ENCODE measurements at places on chromosomes 6 and 20.

DNA sequence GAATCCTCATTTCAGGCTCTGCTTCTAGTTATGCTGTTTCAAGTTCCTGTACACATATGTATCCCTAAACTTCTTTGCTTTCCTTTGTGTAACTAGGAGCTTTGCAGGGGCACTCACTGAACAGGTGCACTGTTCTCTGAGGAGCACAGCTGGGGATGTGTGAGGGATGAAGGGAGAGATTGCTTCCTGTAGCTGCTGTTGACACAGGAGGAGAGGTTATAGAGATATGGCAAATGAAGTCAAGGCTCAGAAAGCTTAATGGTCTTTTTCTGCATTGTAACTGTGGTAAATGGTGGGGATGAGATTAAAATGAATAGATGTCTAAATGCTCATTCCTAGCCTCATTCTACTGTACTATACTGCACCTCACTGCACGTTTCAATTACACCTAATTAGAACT, 454.3 kb downstream of the BTBD3 start:
- no peak for DNase-seq

- DNase-seq: no peak
Observed at GRCh38 chr6:66561479-66561878, 854.5 kb upstream of the EYS start.

DNA sequence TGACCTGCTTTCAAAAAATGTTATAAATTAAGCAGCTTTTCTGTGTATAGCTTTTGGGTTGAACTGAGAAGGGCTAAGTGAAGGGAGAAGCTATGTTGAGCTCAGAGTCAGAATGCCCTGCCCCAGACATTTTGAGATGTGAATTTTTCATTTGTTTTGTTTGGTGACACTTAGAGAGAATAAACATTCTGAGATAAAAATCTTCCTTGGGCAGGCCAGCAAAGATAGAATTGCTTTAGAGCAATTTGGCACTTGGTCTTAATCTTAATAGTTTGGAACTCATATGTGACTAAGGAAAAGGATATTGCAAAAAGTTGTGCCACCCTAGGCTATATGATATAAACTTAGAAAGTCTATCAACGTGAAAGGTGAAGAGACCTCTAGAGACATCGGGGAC, 30.2 kb downstream of the MYB start:
- DNase-seq: no peak

- no peak for DNase-seq
Observed at GRCh38 chr6:52858416-52858815, 17.8 kb upstream of the GSTA5 start.

DNA sequence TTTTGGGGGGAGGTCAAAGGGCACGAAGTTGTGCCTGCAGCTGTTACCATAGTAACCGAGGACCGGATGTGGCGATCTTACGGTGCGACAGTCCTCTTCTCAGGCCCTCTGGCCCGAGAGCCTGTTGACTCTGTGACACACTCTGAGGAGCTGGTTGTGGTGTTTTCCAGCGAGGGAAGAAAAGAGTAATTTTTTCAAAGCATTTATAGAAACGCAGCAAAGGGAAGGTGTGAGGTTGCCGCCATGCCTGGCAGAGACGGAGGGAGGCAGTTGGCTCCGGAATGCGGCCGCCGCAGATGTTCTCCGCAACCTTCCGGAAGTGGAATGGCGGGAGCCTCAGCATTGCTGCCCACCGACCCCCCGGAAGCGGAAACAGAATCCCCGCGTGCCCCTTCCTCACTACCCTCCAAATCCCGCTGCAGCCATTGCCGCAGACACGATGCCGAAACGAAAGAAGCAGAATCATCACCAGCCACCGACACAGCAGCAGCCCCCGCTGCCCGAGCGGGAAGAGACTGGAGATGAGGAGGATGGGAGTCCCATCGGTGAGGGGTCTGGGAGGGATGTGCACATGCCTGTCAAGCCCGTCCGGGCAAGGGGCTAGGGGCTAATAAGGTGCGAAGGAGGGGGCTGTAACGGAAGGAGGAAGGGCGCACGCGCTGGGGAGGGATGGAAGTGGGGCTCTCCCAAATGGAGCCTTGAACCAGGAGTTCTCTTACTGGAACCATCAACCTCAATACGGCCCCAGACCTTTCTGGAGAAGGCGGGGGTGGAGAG, at the start of gene PRR3:
Gene PRR3, plus strand, starts transcription at position 390 of the 777 bp plus-strand sequence. Its CDS starts 50 bp downstream, at position 440.
- DNase-seq: peak; percentile 73

DNA sequence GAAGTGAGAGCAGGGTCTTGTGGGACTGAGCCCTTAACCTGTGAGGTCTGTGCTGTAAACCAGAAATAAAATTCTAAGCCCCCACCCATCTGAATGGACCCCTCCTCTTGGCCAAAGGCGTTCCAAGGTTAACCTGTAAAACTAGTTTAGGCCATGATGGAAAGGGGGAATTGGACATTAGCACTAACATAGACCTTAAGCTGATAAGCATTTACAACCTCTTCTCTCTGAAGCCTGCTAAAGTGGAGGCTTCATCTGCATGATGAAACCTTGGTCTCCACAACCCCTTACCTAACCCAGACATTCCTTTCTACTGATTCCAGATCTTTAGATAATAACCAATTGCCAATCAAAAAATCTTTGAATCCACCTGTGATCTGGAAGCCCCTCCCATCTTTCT, 25.8 kb downstream of the PIGT start:
- no peak for DNase-seq

DNA sequence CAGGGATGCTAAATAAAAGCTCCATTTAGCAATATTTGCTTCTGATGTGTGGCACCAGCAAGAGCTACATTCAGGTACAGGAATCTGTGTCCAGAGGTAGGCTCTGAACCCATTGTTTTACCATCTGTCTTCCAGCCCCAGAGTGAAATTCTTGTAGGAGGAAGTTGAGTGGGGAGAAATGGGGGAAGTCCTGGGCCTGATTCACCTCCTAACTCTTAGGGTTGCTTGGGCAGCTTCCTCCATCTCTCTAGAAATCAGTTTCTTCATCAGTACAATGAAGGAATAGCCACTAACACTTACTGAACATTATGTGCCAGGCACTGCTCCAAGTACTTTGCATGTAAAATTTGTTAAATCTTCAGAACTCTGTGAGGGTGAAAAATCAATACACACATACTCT, 35.1 kb upstream of the TSPYL1 start:
- DNase-seq: no peak

GRCh38 chr6:160750276-160750689, 48.2 kb downstream of the PLG start:
- DNase-seq: no peak

DNA sequence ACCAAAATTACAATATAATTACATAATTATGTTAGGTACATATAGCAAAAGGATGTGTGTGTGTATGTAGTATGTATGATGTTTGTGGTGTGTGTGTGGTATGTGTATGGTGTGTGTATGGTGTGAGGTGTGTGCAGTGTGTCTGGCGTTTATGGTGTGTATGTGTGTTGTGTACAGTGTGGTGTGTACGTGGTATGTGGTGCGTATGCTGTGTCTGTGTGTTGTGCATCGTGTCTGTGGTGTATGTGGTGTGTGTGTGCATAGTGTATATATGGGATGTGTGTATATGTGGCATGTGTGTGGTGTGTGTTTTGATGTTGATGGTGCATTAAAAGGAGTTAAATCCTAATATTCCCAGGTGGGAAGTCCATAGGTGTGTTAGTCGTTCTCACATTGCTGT, 62.8 kb downstream of the PLG start:
- no peak for DNase-seq

DNA sequence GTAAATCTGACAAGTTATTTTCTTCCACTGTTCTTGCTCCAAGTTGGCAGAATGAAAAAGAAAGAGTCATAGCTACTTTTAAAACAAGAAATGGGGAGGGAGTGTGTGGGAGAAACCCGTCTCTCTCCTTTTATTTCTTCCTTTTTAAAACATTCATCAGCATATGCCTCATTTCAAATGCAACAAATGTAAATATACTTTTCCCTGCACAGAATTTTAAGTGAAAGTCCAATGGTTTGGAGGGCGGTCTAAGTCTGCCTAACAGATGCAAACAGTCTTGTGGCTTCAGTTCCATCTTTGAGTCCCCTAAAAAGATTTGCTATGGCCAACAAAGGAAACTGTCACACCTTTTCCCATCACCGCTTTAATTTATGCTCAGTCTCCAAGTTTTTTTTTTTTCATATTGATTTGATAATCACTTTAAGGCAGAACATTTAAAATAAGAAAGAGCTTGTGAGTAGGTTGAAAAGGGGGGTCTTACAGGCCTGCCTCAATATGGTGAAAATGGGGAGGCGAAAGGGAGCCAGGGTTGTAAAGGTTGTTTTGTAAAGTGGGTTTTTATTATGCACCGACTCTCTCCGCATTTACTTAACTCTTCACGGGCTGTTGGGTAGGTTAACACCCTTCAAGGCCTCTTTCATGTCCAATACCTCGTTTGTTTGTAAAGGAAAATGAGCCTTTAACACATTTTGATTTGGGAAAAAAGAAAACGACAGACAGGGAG, 4.6 kb downstream of the TFAP2D start:
- DNase-seq: no peak

DNA sequence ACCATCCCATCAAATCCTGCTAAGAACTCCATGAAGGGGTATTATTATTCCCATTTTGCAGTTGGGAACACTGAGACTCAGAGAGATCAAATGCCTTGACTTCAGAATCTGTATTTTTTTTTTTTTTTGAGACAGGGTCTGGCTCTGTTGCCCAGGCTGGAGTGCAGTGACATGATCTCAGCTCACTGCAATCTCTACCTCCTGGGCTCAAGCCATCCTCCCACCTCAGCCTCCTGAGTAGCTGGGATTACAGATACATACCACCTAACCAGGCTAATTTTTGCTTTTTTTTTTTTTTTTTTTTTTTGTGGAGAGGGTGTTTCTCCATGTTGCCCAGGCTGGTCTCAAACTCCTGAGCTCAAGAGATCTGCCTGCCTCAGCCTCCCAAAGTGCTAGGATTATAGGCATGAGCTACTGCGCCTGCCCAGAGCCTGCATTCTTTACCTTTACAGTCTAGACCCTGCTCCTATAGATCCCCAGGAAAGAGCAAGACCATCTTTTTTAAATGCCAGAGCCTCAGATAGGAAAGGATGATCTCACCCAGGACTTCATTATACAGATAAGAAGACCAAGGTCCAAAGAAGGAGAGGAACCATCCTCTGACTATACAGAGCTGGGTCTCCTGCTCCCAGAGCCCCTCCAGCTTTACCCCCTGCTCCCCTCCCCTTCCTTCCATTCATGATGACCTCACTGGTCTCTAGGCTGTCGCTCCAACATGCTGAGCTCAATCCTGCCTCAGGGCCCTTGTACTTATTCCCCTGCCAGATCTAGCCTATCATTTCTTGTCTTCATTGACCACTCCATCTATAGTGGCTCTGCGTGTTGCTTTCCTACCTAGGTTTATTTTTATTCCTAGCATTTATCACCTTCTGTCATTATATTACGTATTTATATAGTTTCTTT, 138.6 kb downstream of the CEBPB start:
- no peak for DNase-seq

- DNase-seq: no peak
Observed at GRCh38 chr6:31033075-31033474, 22.8 kb downstream of the MUC22 start.

DNA sequence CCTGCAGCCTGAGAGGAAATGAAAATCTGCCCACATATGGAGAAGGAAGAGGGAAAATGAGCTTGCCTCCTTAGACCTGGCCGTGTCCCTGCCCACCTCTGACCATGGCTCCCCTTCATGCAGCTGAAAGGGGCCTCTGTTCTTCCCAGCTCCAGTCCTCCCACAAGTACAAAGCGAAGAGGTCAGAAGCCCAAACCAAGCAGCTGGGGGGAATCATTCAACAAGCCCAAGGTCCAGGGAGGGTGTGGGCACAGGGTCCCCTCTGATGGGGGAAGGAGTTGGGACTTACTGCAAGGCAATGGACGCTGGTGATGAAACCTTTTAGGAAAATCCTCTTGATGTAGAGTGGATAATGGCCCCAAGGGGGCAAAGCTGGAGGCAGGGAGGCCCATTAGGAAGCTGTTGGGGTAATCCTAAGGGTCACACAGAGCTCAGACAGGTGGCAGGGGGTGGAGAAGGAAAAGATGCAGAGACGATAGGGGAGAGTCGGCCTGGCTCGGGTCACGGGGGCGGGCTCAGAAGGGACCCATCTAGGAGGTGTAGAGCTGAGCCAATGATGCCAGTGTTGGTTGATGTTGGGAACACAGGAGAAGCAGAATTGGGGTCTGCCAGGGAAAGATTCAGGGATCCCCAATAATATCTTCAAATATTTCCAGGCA, 16.1 kb upstream of the GRM4 start:
- DNase-seq: no peak

DNA sequence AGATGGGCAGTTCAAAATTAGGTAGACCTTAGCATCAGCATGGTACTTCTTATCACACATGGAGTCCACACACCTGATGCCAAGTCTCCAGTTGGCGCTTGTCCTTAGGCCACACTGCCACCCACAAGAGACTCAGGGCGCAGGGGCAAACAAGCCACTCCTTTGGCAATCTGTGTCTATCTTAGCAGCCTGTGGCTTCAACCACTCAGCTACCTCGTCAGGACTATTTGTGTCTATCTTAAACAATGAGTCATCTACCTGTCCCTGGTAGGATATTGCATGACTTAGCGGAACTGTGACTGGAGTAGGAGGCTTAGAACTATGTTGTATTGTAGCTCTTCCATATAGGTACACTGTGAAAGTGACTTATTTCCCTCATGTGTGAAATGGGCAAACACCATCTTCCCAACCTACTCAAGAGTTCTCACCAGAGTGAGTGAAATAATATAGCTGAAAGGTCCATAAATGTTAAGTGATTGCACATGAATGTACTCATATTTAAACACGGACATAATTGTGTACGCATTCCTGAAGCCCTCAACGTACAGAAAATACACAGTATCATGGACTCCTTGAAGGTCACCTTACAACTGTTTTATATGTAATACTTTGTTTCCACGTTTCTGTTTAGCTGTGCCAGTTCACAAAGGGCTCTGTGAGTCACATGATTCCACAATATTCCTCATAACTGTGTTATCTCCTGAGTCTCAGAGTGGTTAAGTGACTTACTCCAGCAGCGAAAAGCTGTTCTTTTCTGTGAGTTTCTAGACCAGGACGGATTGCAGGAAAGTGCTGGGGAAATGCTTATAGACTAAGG, 1.6 kb downstream of the TRIM27 start:
- no peak for DNase-seq

DNA sequence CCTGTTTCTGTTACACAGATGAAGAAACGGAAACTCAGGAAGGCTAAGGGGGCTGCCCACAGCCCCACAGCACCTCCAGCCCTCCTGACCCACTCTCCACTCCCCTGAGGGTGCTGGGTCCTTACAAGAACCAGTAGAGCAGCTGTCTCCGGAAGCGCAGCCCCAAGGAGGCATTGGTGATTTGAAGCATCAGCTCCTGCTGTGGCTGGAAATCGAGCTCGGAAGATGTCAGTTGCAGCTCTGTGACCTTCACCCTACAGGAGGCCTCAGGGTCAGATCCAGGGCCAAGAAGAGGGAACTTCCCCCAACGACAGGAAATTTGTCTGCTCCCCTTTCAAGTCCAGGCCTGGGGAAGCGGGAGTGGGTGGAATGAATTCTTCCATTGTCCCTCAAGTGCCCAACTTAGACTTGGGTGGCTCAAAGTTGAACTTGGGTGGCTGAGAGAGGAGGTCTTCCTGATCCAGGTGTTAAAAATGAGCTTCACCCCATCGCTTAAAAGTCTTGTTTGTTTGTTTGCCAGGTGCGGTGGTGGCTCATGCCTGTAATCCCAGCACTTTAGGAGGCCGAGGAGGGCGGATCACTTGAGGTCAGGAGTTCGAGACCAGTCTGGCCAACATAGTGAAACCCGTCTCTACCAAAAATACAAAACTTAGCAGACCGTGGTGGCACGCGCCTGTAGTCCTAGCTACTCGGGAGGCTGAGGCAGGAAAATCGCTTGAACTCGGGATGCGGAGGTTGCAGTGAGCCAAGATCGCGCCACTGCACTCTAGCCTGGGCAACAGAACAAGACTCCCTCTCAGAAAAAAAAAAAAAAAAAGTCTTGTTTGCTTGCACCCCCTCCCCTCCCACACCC, 1.9 kb downstream of the PLTP start:
- DNase-seq: no peak

Data from stimulated activated CD8-positive, alpha-beta memory T cell treated with anti-CD3 and anti-CD28 coated beads, Interleukin-7, amount 100 ng/mL, for 48 hours (primary cell).